ENCODE measurements at places on chromosomes 7 and 10.
A peak's percentile ranks its signal among the peaks of the same experiment; 100 is the strongest.

GRCh38 chr7:80591654-80592053 is 46.8 kb upstream of the CD36 start:
- no peak for ATAC-seq

DNA sequence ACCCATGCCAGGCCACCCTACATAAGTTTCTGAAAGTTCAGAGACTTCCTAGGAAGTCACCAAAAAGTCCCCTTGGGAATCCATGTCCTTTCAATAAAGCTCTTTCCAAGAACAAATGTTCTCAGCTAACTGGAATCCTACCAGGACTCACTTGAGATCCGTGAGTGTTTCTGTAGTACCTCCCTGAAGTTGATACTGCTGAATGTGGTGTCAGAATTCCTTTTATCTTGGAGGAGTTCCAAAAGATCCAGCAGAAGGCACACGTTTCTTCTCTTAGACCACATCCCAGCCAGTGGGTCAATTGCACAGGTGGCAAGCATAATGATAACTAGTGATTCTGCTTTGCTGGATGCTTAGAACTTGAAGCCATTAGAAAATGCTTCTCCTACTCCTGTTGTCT is 689.7 kb upstream of the IGFBP3 start:
- ATAC-seq: no peak

DNA sequence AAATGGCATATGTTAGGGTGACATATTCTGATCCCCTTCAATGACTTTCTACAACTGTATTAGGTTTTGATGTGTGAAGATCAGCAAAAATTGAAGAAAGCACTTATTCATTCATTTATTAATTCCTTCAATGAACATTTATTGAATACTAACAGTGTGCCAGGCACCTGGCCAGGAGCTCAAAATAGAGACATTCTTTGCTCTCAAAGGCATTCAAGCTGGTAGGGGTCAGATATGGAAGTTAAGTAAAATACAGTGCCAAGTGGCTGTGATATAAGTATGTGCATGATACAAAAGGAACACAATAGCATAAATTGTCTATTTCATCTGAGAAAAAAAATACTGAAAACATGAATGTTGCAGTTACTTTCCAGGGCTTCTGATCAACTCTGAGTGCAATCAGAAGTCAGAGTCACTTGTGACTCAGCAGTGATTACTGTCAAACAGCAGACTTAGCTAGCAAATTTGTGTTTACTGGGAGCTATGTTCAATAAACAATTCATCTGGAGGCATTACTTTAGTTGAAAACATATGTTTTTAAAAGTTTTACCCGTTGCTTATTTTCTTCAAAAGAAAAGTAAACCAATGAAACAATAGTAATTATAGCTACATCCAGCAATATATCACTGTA is 60.4 kb upstream of the CACNB2 start:
- no peak for ATAC-seq

DNA sequence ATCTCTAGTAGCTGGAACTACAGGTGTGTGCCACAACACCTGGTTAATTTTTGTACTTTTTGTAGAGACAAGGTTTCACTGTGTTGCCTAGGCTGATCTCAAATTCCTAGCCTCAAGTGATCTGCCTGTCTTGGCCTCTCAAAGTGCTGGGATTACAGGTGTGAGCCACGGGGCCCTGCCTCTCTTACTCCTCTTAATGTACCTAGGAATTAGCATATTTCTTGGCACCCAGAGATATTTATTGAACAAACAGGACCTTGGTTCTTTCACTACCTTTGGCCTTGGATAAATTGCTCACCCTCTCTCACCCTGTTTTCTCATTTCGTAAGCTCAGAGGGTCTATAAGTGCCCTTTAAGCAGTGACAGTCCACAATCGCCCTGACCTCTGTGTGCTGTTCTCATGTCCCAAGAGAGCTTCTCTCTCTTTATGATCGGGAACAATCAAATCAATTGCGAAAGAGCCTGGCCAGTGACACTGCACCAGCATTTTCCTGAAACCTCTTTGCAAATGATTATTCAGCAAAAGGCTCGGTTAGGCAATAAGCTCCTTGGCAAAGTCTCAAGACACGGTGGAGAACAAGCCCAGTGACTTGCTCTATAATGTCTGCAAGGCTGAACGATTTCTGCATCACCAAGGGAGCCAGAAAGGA is 117.7 kb downstream of the APBB1IP start:
- peak; percentile 68 for ATAC-seq

DNA sequence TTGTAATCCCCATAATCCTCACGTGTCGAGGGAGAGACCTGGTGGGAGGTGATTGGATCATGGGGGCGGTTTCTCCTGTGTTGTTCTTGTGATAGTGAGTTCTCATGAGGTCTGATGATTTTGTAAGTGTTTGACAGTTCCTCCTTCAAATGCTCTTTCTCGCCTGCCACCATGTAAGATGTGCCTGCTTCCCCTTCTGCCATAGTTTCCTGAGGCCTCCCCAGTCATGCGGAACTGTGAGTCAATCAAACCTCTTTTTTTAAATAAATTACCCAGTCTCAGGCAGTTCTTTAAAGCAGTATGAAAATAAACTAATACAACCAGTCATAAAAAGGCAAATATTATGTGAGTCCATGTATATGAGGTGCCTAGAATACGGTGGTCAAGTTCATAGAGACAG is 87.5 kb downstream of the FRMD4A start:
- no peak for ATAC-seq

DNA sequence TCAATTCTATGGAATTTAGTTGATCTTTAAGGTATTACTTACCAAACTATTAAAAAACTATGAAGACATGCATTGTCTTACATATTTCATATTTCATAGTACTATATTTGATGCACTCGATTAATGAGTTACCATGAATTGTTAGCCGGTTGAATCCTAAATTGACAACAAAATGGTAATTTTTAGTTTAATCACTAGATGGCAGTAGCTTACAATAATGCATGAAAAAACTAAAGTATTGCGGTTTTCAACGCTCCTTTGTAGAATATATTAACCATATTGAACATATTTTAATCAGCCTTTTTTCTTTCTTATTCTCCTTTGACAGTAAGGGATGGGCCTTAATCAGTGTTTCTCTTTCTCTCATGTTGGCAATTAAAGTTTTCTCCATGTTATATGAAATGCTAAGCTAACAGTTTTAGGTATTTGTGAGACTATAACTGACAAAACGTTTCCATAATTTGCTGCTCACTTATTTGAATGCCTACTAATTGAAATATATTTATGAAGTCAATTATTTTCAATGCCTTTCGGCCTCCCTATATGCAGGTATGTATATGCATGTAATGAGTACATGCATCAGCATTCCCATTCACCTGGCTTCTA is 48.5 kb upstream of the ARL4A start:
- ATAC-seq: no peak

GRCh38 chr7:94511718-94512117 is 2.1 kb downstream of the CASD1 start:
- no peak for ATAC-seq

DNA sequence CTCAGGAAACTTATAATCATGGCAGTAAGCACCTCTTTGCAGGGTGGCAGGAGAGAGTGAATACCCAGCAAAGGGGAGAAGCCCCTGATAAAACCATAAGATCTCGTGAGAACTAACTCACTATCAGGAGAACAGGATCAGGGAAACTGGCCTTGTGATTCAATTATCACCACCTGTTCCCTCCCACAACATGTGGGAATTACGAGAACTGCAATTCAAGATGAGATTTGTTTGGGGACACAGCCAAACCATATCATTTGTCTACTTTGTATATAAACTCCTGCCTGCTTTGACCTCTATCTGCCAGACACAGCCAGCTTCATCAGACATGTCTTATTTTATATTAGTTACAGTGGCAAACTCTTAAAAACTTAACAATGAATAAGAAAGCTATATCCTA is 50.4 kb downstream of the ARMC3 start:
- no peak for ATAC-seq

- no peak for ATAC-seq
Observed at GRCh38 chr7:108210796-108211195, 80.6 kb upstream of the LAMB4 start.

- no peak for ATAC-seq
Observed at GRCh38 chr7:15889507-15889906, 203.0 kb upstream of the MEOX2 start.

- ATAC-seq: no peak
Observed at GRCh38 chr10:26479766-26480492, 41.8 kb downstream of the APBB1IP start.

- no peak for ATAC-seq
Observed at GRCh38 chr10:91242940-91243339, 22.5 kb downstream of the PCGF5 start.

GRCh38 chr7:148045521-148045920 is 545.0 kb upstream of the C7orf33 start:
- ATAC-seq: no peak

DNA sequence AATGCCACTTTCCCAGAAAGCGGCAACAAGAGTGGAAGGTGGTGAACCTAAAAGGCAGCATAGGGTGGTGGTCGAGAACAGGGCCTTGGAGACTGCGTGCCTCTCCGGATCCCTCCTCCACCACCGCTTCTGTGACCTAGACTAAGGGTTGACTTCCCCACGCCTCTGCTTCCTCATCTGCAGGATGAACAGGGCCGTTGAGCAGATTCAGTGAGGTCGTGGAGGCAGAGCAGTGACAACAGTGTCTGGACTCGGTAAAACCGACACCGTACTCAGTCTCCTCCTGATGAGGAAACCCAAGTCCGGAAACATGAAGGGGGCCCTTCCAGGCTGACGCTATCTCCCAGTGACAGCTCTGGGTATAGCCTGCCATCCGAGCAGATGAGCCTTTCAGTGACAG is 162.6 kb downstream of the CELF2 start:
- no peak for ATAC-seq

DNA sequence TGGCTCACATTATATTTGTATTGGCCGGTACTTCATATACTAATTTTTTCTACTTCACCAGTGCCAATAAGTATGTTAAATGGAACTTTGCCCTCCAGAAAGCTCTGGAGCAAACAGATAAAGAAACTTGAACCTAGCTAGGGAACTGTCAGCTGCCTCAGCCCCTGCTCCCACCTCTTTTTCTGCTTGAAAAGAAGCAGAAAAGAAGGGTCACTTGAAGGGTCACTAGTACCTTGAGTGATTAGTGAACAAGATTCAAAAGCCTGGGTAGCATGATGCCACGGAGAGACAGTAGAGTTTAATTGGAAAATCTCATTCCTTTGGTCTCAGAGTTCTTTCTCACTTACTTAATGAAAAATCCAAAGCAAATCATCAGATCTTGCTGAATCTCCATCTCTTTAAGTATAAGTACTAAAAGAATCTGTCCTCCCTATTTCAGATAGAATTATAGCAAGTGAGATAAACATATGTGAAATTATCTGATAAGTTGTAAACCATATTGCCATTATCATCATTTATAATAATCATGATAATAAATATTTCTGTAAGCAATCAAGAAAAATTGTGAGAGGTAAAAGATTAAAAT is 47.7 kb downstream of the PTN start:
- no peak for ATAC-seq

GRCh38 chr7:159114981-159115380 is 29.7 kb downstream of the VIPR2 start:
- peak; percentile 19 for ATAC-seq

GRCh38 chr10:70564901-70565351 is 37.6 kb downstream of the PRF1 start:
- ATAC-seq: no peak

- peak; percentile 46 for ATAC-seq
Observed at GRCh38 chr10:23192712-23193434, 761 bp downstream of the PTF1A start.

- no peak for ATAC-seq
Observed at GRCh38 chr7:119102291-119102690, 877.8 kb downstream of the ANKRD7 start.

DNA sequence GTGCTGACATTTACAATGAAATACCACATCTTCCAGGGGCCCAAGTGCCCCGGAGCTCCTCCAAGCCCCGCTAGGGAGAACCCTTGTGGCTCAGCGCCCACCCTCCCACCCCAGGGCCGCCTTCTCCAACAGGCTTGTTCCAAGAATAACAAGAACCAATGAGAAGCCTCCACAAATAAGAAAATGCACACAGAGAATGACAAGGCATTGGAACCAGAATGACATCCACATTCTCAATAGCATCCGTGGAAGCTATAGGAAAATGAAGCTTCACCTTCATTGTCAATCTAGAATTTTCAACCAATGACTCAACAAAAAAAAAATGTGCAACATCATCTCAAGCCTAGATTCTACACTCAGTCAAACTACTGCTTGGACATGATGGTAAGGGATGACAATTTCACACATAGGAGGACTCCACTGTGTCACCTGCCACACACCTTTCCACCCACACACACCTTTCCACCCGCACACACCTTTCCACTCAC is 50.4 kb upstream of the PPP2R2D start:
- no peak for ATAC-seq

- no peak for ATAC-seq
Observed at GRCh38 chr10:63058236-63058635, 74.9 kb upstream of the NRBF2 start.

- ATAC-seq: no peak
Observed at GRCh38 chr10:131775433-131775832, 125.4 kb upstream of the PPP2R2D start.

- no peak for ATAC-seq
Observed at GRCh38 chr7:150874401-150875198, 22.3 kb downstream of the AOC1 start.

DNA sequence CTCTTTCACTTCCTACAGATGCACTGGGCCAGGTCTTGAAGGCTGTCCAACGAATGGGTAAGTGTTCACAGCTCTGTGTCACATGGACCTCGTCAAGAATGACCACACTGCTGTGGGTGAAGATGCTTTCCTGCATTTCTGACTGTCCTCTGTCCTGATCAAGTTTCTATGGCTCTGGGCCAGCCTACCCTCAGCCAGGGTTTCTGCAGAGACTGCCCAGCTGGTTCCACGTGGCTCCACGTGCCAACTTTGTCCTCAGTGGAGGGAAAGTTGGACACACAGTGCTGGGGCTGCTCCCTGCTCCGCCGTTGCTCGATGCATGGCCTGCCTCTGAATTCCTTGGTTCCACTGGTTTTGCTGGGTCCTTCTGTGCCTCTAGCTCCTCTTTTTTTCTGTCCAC is 152.3 kb downstream of the EGFR start:
- ATAC-seq: no peak

DNA sequence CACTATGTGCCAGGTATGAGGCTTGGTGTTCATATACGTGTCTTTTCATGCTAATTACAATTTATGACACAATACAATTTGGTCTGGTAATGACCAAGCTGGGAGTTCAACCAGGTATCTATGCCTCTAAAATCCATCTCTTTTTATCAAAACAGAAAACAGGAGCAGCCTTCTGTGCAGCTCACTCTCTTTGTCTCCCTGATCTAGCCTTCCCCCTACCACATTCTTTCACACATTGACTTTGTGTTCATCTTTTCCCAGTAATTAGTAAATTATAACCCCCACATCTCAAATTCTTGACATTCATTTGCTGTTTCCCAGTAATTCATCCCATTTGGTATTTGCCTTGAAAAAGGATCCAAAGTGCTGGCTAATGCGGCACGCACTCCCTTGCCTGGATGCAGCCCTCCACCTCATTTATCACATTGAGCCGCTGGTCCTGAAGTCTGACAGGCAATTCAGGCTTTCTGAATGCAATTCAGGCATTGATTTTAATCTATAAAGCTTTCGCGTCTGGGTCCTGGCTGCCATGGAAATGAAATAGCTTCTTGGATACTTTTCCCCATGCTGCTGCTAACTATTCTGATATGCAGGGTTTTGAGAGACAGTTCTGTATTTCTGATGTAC is 112.5 kb upstream of the ANKRD1 start:
- ATAC-seq: peak; percentile 76

Data from motor neuron (in vitro differentiated cells).